Fibroblast of skin of scalp (primary cell): ENCODE measurements at places on chromosomes 7 and 10.

GRCh38 chr10:80630324-80630723 is 92.6 kb downstream of the SH2D4B start:
- no peak for DNase-seq

DNA sequence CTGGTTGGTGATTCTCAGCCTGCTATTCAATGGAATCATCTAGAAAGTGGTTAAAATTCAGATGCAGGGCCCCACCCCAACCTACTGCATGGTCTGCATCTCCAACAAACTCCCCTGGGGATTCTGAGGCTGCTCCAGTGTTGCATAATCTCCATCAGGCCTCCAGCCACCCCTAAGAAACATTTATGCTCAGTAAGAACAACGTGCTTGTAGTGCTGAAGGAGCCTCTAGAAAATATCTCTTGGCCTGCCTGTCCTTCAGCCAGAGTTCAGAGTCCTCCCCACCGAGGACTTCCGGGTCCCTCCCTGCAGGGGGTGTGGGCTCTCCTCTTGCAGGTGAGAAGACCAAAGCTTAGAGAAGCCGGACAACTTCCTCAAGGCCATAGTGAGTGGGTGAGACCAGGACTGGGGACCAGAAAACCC is 159.8 kb downstream of the SH3PXD2A start:
- peak; percentile 75 for DNase-seq

DNA sequence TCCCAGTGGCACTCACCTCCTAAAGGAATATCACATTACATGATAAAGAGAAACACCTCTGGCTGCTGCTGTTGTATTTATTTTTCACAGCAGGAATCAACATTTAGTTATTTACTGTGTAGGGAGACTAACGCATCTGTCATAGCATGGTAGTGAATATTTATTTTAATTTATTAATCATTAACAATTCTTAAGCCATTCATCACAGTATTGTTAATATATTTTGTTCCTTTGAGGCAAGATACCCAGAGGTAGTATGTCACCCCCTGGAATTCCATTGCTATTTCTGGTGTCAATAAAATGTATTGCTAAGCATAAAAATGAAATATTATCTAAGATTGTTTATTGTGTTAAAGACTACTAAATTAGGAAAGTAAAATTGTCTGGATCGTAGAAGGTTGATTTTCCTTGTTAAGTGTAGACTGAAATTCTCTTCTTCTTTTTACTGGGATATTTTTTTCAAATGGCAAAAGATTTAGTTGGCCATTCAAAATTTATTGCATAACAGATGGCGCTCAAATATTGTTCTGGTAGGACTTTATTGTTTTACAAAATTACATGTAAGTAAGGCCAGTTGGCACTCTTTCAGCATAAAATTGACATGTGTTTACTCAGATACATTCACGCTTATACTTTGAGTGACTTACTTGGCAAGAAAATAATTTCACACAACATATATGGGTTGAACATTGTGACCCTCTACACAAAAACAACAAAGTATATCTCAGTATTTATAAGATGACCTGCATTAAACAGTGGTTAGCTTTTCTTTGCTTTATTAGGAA is 1358.7 kb upstream of the SORCS1 start:
- DNase-seq: no peak

- DNase-seq: no peak
Measured at GRCh38 chr7:41252551-41252950, 450.3 kb downstream of the INHBA start.

GRCh38 chr10:46014683-46015405 is 15.6 kb downstream of the NCOA4 start:
- DNase-seq: no peak

- DNase-seq: no peak
Measured at GRCh38 chr7:25613912-25614311, 385.6 kb upstream of the NPVF start.

DNA sequence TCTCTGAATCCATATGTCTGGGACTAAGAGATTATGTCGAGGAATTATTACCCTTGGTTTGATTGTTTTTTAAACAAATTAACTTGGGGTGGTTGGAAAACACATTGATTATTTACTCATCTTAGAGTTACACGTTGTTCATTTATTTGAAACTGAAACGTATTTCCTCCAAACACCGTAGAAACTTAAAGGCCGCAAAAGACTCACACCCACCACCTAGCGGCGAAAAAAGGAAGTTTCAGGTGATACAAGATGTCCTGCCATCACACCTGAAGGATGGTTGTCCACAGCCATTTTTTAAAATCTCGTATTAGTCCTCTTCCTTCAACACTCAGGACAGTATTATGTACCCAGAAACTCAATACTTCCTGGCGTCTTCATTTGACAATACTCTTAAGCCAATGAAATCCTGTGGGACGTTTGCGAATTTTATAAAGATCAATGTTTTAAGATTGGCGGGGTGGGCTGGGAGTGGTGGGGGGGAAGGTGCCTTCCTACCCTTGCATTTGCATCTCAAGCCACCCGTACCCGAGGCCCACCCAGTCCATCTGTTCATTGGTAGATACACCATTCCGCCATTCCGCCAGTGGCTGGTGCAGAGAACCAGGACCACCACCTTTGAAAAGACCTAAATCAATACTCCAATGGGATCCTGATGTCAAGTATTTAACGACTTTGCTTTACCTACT is 1.4 kb upstream of the LCOR start:
- peak; percentile 65 for DNase-seq

GRCh38 chr10:58048936-58049335 is 218.8 kb downstream of the IPMK start:
- DNase-seq: no peak

- peak; percentile 17 for DNase-seq
Measured at GRCh38 chr7:85405016-85405902, 218.4 kb upstream of the SEMA3D start.

GRCh38 chr7:21104124-21104500 is 317.4 kb upstream of the SP8 start:
- DNase-seq: no peak

GRCh38 chr7:116527521-116527920 is 2.7 kb downstream of the CAV1 start:
- peak; percentile 59 for DNase-seq

GRCh38 chr7:52161483-52161882 is 844.9 kb upstream of the COBL start:
- DNase-seq: no peak

GRCh38 chr7:12031638-12032037 is 179.5 kb upstream of the TMEM106B start:
- DNase-seq: peak; percentile 74

DNA sequence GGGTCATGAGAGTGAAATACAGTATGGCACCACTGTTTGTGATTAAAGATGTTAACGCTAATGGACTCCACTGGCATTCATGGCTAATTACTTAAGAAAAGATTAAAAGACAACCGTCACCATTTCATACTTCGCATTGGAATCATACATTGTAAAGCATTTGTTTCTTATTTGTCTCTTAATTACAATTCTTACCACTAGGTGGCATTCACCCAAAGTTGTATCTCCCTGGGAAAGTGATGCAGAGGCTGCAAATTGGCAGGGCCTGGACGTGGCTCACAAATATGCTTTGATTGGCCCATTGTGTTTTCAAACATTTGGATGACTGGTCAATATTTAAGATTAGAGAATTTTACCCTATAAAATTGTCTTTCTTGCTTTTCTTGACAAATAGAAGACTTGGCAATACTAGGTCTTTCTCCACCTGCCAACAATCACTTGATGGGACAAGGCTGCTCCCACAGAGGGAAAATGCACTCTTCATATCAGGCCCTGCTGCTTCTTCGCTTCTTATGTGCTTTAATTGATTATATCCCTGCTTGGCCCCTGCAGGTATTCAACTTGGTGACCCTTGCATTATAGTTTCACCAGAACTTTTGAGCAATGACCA is 72.1 kb upstream of the STARD3NL start:
- DNase-seq: peak; percentile 52

DNA sequence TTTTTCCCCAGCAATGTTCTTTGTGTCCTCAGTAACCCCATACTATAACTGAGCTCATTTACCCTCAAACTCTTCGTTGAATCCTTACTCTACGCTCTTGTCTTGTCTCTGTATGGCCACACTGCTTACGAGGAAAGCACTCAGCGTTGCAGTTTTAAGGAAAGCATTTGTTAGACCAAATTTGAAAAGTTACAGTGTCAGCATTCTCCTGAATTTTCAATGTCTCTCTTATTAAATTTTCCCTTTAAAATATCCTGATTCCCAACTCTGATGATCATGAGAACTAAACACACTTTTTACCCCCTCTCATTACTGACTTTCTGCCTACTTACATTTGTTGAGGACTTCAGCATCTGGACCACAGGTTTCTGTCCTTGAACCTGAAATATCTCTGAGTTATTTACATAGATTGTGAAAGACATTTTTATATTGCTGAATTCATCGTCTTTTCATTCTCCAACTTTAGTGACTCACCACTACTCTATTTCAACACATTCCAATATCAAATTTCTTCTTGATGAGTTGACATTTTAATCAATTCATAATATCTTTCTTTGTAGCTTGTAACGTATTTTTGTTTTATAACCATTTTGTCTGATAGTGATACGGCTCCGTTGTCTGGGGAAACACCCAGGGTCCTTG is 19.8 kb upstream of the VWDE start:
- DNase-seq: peak; percentile 61

DNA sequence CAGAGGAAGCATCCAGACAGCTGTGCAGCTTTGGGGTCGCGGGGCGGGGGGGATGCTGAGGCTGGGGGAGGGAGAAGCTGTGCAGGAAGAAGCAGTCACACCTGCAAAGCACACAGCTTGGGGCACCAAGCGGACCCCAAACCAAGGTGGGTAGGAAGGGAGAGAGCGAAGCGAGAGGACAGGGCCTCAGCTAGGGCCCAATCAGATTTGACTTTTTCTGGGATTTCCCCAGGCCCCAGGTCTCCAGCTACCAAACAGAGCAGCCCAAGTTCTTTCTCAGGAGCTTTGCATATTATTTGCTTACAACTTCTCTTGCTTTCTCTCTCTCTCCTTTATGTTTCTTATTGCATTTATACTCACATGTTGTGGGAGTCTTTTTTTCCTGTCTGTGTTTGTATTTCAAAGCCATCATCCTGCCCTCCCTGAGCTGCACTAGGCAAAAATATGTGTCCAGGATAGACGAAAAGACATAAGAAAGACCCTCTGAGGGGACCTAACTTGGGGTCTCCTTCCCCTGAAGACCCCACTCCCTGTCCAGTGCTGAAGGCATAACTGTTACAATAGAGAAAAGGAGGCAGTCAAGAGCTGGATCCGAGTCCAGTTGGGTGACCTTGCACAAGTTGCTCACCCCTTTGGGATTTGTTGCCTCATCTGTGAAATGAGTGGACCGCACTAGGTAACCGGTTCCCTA is 50.6 kb upstream of the SMNDC1 start:
- no peak for DNase-seq

DNA sequence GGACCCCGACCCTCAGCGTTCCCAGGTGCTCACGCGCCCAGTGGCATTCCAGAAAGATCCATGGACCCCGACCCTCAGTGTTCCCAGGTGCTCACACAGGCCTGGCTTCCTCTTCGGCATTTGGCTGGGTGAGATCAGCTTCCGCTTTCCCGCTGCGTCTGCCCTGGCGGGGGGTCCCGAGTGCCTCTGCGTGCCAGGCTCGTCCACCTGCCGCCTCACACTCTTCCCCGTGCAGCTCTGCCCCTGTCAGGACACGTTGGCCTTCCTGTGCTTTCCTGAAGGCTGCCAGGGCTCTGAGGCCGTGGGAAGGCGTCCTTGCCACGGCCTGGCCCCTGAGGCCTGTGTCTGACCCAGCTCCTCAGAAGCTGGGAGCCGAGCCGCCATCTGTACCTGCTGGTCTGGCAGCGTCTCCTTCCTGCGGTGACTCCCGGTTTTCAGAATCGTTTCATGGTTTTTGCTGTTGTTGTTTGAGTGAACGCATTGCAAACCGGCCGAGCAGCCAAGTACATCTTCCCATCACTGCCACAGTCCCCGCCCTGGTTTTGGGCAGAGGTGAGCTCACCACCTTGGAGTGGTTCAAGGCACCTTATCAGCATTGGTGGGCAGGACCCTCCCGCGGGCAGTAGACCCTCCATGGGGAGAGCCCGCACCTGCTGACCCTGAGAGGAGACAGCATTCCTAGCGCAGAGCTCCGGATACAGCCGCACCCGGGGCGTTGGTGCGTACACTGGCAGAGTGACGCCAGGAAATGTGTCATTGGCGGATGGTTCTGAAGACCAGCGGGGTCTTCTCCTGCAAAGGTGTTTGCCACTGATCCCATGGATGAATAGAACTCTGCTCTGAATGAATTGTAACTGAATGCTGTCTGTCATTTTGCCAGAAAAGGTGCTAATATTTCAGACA is 17.4 kb downstream of the NKX6-2 start:
- no peak for DNase-seq

- no peak for DNase-seq
Measured at GRCh38 chr7:106134241-106134640, 22.1 kb upstream of the SYPL1 start.

- DNase-seq: no peak
Measured at GRCh38 chr10:84341538-84341856, 13.1 kb downstream of the CCSER2 start.

GRCh38 chr7:54995610-54996363 is 23.0 kb upstream of the EGFR start:
- DNase-seq: no peak

GRCh38 chr7:65239707-65240352 is 133.8 kb upstream of the ZNF92 start:
- peak; percentile 4 for DNase-seq

- no peak for DNase-seq
Measured at GRCh38 chr10:10642751-10643150, 374.9 kb upstream of the CELF2 start.

DNA sequence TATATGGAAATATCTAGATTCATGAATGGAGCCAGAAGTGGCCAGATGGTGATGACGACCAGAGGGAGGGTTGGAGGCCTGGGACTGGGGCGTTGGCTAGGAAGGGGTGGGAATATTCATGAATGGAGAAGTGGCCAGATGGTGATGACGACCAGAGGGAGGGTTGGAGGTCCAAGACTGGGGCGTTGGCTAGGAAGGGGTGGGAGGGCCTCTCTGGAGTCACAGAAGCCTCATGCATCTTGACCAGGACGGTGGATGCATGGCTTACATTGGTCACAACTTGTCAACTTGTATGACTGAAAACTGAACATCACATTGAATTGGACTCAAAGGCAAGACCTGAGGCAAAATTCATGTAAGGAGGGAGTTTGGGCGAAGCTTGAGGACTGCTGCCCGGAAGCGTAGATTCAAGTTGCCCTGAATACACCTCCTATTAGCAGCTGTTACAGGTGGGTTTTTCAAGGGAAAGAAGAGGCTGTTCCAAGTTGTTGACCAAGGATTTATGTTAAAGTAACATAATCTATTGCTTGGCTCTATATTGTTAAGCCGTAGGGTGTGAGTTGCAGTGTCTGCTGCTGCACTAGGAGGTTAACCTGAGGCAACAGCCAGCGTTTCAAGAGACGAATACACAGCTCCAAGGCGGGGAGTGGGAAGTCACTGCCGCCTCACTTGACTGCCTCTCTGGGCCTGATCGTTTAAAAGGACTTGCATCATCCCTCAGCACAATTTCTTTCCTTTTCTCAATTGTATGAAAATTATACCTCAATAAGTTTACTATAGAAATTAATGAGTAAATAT is 55.1 kb upstream of the FAM20C start:
- no peak for DNase-seq
